ENCODE measurements at places on chromosomes 3 and 15.
A peak's percentile ranks its signal among the peaks of the same experiment; 100 is the strongest.

DNA sequence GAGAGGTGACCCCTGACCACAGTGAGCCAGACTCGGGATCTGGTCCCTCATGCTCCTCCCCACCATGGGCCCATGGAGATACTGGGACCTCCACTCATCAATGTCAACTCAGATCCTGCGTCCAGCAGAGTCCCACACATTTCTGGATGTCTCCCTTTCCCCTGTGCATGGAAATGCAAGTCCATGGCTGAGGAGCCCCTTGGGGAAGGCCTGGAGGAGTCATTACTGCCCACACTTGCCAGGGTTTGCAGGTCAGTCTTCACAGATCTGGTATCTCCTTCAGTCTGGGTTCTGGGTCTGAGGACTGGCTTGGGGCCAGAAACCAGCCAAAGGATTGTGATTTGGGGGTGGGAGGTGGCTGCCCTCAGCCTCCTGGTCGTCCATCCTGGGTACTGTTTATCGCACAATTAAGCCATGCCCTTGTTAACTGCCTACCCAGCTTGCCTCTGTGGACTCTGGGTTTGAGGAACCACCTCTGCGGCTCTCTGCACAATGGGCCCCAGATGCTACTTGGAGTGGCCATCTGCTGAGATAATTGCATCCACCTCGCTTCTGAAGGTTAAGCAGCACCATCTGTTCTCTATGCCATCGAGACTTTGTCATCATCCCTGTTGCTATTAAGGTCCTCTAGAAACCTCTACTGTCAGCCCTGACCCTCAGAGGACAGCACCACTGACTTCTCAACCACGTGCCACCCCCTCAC, 49.9 kb upstream of the KLF13 start:
- DNase-seq, result no peak

- no peak for DNase-seq
Measured at GRCh38 chr3:63050548-63051177, 175.4 kb upstream of the CADPS start.

GRCh38 chr3:127590282-127590592, 296 bp downstream of the TPRA1 start:
- DNase-seq, result no peak

- no peak for DNase-seq
Measured at GRCh38 chr3:111732252-111732879, 126.7 kb upstream of the PHLDB2 start.

DNA sequence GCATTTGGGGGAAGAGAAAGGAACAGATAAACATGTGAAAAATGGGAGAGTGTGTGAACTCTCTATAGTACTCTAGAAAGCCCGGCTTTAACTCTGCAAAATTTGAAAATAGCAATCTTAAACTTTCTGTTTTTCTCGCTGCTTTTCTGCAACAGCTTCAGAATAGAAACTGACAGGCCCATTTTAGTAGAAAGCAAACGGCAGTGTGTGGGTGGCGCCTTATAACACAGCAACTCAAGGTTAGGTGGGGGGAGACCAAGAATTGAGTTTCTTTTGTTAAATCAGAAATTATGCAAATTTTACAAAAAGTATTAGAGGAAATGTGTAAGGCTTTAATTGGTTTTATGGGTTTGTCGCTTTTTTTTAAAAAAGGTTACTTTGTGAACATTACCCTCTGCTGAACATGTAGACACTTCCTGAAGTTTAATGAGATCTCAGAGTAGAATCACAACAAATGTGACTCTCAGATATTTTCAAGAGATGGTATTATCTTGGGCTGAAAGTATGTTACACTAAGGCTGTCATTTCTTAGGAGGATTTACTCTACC, 107.0 kb downstream of the PTPRG start:
- DNase-seq, result no peak

DNA sequence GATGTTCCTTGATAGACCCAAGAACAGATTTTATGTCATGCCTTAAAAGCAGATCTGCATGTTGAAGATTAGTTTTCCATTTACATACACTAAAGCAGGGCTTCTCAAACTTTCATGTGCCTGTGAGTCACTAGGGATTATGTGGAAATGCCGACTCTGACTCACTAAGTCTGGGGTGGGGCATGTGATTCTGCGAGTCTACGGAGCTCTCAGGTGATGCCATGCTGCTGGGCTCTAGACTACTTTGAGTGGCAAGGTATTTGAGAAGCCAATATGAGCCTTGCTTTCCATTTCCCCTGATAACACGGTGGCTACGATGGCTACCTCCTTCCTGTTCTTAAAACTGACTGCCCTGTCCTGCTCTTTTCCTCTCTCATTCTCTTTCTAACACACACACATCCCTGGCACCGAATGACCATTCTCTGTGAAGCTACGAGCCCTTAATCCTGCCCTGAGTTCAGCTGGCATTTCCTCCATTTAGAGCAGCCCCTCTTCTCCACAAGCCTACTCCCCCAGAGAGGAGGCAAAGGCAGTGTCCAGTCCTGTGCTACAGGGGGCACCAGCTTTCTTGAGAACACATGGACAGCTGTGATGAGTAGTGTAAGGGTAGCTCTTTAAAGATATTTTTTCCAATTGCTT, 39.7 kb upstream of the PYGO1 start:
- DNase-seq, result peak; percentile 70

DNA sequence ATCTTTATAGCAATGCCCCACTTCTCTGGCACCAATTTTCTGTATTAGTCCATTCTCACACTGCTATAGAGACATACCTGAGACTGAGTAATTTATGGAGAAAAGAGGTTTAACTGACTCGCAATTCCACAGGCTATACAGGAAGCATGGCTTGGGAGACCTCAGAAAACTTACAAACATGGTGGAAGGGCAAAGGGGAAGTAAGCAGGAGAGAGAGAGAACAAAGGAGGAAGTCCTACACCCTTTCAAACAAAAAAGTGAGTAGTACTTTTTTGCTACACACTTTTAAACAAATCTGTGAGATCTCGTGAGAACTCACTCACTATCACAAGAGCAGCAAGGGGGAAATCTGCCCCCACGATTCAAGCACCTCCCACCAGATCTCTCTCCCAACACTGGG, 67.8 kb upstream of the ZBED2 start:
- DNase-seq, result no peak

DNA sequence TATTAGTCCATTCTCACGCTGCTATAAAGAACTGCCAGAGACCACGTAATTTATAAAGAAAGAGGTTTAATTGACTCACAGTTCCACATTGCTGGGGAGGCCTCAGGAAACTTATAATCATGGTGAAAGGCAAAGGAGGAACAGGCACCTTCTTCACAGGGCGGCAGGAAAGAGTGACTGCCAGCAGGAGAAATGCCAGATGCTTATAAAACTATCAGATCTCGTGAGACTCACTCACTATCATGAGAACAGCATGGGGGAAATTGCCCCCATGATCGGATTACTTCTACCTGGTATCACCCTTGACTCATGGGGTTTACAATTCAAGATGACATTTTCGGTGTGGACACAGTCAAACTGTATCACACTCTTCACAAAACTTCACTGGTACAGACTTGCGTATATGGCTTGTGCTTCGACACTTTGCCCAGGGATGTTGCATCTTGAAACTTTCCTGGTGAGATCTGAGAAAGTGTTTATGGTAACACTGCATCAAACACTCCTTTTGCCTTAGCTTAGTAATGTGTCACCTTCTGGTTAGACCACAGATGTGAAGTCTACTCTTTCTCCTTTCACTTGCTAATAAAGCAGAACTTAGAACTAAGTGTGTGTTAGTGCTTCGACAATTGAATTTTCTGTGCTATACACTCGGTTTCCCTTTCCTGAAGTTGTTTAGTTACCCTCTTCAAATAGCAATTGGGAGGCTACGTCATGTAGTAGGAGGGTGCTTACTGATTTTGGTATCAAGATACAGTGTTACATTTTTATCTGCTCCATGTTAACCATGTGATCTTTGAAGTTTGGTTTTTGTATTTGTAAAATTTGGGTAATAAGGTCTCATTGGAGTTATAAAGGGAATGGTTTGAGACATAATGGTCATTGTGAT, 185.7 kb downstream of the LPP start:
- no peak for DNase-seq

- DNase-seq, result no peak
Measured at GRCh38 chr15:73237910-73238309, 130.8 kb downstream of the HCN4 start.

DNA sequence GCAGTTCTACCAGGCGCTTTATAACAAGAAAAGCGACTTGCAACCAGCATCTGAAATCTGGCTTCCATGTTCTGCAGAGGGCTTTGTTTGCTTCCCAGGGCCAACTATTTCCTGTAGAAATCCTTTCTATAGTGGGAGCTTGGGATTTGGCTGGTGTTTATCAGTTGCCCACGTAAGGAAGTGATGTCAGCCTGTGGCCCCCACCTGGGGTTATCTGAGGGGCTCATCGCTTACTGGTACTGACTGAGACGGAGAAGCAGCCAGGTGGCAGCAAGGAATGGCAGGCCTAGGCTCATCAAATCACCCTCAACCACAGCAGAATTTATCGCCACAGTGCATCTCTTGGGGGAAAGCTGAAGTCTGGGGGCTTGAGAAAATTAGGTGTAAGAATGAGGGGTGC, 14.6 kb upstream of the CCR9 start:
- DNase-seq, result no peak

- DNase-seq, result no peak
Measured at GRCh38 chr3:187624588-187624987, 45.6 kb downstream of the SST start.

DNA sequence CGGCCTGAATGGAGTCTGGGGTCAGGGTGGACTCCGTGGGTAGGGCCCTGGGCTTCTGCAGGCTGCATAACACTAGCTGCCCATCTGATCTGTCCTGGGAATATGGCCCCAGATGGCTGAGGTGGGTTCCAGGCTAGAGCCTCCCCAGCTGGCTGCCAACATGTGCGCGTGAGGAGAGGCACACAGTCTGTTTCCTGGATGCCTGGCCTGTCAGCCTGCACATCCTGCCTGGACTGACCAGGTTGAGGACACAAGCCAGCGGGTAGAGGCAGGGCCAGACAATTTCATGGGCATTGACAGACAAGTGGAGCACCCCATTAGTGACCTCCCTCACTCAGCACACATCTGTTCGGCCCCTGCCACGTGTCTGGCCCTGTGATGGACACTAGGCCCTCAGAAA, 29.8 kb upstream of the RPL29 start:
- DNase-seq, result no peak

GRCh38 chr3:41450416-41451231, 251.3 kb downstream of the CTNNB1 start:
- no peak for DNase-seq

DNA sequence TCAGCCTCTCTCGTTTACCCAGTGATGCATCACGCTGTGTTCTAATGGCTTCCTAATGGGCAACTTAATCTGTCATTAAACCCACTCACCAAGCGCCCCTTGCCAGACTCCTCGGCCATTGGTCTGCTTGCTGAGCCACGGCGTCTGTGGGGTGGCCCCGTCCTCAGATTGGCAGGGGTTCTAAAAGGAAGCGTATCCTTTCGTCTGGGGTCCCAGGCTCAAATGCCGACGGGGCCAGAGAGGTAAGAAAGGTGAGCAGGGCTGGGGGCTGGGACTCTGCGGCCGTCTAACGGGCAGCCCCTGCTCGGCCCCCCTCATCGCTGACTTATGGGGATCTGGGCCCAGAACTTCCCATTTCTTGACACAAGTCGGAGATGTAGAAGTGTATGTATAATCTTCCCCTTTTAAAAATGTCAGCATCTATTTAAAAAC, 315.1 kb upstream of the PROK2 start:
- DNase-seq, result no peak

GRCh38 chr3:39130693-39131265, 22.6 kb downstream of the CSRNP1 start:
- DNase-seq, result no peak

DNA sequence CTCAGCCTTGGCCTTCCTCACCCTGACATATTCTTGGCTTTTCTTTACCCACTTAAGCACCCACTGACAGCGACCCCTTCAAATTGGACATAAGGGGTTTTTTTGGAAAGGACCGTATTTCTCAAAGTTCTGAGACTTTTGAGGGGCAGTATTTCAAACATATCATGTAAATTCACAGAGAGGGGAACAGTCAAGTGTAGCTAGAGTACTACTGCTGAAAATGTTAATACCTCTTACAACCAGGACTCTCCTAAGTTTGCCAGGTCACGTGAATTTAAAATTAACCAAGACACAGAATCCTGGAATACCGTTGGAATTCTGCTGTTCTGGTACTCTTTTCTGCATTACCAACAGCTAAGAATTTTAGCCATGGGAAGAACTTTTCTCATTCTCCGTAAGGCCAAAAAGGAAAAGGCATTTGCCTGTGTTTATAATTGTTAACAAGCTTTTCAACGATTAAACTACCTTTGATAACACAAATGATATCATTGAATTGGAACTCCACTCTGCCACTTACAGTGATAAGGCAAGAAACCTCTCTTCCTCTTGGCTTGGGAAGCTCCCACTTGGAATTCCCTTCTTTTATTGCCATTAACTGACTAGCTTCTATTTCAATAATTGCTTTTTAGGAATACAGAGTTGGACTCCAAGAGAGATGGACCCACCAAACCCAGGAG, 597 bp upstream of the GBE1 start:
- DNase-seq, result no peak

GRCh38 chr3:136955813-136956212, 2.0 kb upstream of the IL20RB start:
- peak; percentile 35 for DNase-seq

DNA sequence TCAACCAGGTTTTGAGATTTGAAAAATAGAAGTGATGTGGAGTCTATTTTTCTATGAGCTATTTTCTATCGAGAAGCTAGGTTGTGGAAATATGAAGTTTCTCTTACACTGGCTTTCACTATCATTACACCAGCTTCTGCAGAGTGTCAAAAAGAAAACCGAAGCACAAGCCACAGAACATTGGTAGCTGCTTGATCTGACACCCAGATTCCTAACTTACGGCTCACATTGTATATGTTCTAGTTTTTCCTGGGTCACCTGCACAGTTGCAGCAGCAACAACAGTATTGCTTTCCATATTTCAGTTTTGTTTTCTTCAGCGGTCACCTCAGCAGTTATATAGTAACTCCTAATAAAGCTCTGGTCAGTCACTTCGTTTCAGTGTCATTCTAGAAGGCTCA, 790.1 kb downstream of the PLOD2 start:
- DNase-seq, result no peak

DNA sequence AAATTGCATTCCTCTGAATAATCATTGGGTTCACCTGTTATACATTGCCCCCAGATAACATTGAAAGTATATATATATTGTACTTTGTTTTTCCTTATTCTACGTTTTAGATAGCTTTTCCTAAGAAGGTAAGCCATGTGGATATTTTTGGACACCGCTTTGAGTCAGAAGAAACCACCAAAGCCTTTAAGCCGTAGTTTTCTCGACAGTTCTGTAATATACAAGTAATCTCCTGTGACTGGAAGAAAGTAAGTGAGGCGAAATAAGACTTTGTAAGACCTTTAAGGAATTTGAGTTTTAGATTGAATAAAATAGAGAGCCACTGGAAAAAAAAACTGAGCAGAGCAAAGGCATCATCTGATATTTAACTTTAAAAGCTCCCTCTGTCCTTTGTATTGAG, 1092.0 kb downstream of the DIPK2A start:
- DNase-seq, result no peak
